ENCODE measurements at places on chromosomes 2 and 18.

- no peak for DNase-seq
Measured at GRCh38 chr2:172228177-172228808, 125.6 kb upstream of the DLX2 start.

GRCh38 chr2:208939852-208940251, 484.0 kb upstream of the MAP2 start:
- DNase-seq: no peak

- no peak for DNase-seq
Measured at GRCh38 chr2:80070587-80070986, 234.0 kb downstream of the LRRTM1 start.

- DNase-seq: no peak
Measured at GRCh38 chr2:76569819-76570218, 859.1 kb upstream of the GCFC2 start.

DNA sequence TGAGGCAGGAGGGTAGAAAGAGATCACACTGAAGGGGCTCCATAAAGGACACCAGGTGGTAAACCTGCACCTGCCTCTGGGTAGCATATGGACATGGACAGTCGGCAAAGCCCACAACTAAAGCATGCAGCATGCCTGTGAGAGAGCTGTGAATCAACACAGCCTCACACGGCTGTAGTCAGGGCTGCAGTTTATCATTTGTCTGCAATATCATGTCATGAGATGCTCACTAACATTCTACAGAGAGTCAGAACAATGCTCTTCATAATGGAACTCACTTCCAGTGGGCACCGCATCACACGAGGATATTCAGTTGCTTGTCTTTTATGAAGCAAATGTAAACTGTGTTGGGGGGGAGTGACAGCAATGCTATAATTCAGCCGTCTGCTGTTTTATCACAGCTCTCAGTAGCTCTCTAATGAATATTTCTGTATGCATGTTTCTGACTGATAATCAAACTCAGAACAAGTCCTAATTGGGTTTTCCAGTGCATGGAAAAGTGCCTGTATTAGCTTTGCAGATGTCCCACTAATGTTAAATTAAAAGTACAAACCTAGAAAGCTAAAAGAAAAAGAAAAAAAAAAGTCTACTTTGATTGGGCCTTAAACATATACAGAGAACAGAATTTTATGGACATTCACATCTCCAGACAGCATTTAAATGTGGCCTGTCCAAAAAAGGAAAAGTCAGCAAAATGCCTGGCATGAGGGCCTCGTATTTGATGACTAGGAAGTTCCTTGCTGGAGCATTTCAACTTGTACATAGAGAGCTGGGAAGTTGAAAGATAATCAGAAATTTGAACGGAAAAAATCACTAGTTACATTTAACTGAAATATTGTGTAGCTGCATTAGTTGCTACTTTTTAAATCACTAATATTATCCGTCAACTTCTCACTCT, 406.1 kb upstream of the SOX11 start:
- no peak for DNase-seq

- no peak for DNase-seq
Measured at GRCh38 chr2:222693837-222694236, 22.4 kb downstream of the MOGAT1 start.

DNA sequence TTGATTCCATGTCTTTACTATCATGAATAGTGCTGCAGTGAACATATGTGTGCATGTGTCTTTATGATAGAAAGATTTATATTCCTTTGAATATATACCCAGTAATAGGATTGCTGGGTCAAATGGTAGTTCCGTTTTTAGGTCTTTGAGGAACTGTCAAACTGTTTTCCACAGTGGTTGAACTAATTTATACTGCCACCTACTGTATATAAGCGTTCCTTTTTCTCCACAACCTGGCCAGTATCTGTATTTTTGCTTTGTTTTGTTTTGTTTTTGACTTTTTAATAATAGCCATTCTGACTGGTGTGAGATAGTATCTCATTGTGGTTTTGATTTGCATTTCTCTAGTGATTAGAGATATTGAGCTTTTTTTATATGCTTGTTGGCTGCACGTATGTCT, 641.6 kb downstream of the SUCLG1 start:
- no peak for DNase-seq

GRCh38 chr2:219697811-219698747, 70.6 kb downstream of the SLC4A3 start:
- no peak for DNase-seq

GRCh38 chr2:41972179-41972578, 75.6 kb upstream of the PKDCC start:
- no peak for DNase-seq

- no peak for DNase-seq
Measured at GRCh38 chr2:128776461-128777195, 458.0 kb upstream of the HS6ST1 start.

GRCh38 chr2:47520825-47521665, 118.1 kb downstream of the MSH2 start:
- DNase-seq: peak; percentile 23

- no peak for DNase-seq
Measured at GRCh38 chr2:151534001-151534400, 124.3 kb downstream of the RIF1 start.

- no peak for DNase-seq
Measured at GRCh38 chr2:46802665-46803546, 112.7 kb downstream of the MCFD2 start.

DNA sequence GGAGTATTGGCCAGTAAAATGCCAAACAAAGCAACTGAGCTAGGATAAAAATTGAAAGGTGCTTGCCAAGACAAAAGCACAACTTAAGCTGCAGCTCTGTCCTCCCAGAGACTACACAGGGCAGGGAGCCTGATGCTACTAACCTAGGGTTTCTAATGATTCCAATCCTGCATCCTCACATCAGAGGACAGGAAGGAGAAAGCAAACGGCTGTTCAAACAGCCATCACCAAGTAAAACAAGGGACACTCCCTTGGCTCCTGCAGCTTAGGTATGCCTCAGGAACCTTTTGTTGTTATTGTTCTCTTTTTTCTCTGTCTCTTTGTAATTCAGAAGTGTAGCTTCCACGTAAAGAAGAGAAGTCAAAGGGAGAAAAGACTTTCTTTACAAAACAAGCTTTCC, 99.5 kb downstream of the TCF4 start:
- peak; percentile 91 for DNase-seq

DNA sequence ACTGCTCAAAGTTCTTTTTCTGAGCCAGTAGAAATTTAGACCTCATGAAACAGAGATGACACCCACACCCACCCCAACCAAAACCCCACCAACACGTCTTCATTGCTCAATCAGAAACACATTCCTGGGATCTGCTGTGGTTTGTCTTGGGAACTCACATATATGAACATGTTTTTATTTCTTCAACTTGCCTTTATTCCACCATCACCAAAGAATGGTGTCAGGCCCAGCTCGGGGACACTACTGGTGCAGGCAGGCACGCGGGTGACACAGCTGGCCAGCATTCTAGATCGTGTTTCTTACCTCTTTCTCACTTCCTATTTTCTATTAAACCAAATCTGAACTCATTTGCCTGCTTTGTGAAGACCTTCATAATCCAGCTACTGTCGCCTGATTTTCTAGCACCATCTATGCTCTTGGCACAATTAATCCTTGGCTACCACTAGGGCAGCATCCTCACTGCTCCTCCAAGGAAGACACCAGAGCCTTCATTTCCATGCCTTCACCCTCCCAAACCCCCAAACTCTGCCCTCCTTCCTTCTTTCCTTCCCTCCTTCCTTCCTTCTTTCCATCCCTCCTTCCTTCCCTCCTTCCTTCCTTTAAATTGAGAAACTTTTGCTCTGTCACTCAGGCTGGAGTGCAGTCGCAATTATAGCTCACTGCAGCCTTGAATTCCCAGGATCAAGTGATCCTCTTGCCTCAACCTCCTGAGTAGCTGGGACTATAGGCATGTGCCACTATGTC, 157.1 kb downstream of the BCL2 start:
- DNase-seq: no peak

GRCh38 chr2:98559581-98559980, 48.7 kb downstream of the COA5 start:
- DNase-seq: no peak

- DNase-seq: no peak
Measured at GRCh38 chr2:10306901-10307463, 4.3 kb downstream of the HPCAL1 start.

GRCh38 chr2:147002256-147002655, 842.6 kb upstream of the ACVR2A start:
- DNase-seq: no peak
